ENCODE measurements at places on chromosomes 6 and 20.

DNA sequence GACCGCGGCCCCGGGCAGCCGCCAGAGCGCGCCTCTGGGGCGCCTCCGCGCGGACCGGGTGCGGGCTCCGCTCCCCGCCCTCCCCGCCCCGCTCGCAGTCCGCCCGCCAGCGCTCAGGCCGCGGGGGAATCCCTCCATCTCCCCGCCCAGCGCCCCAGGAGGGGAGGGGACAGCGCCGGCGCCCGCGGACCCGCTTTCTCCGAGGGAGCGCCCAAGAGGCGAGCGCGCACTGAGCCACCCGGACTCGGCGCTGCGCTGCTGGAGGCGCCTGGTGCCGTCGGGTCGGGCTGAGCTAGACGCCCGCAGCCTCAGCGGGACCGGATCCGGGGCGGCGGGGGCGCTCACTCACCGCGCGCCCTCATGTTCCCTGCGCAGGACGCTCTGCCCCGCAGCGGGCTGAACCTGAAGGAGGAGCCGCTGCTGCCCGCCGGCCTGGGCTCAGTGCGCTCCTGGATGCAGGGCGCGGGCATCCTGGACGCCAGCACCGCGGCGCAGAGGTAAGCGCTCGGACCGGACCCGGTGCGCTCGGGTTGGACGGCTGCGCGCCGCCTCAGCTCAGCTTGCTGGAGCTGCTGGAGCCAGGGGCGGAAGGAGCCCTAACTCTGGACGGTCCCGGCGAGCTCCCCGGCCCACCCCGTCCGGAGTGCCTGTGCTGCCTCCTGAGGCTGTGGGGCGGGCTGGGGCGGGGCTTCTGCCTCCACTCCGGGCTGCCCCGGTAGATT, 867 bp downstream of the EBF4 start:
- peaks cover 8% of the 10 kb centered on the region for H3K4me1 ChIP-seq
- peaks cover 5% of the 10 kb centered on the region for H3K36me3 ChIP-seq
- DNase-seq, result no peak
- peaks cover 42% of the 10 kb centered on the region for H3K27me3 ChIP-seq
- H3K4me3 ChIP-seq, result no peak overlapping the region

DNA sequence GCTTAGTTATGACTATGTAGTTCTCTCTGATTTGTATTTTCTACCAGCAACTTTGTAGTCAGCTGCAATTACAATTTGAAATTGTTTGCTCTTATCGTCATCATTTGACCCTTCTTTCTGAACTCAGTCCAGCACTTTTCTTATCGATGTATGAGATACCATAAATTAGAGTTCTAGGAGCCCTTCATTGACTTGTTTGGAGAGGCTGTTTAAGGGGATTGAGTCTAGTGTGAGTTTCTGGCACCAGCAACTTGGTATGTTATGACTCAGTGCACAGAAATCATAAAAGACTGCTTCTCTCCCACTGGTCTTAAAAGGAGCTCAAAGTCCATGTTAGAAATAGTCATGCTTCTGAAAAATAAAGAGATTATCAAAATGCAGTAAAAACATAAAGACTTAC, 190.3 kb downstream of the TENT5A start:
- peak overlapping the region; percentile 76 for H3K27ac ChIP-seq
- peak overlapping the region; percentile 71 for H3K4me3 ChIP-seq
- H3K27me3 ChIP-seq, result no peaks in the 10 kb centered on the region
- H3K4me1 ChIP-seq, result peaks cover 41% of the 10 kb centered on the region
- no peaks in the 10 kb centered on the region for H3K36me3 ChIP-seq

DNA sequence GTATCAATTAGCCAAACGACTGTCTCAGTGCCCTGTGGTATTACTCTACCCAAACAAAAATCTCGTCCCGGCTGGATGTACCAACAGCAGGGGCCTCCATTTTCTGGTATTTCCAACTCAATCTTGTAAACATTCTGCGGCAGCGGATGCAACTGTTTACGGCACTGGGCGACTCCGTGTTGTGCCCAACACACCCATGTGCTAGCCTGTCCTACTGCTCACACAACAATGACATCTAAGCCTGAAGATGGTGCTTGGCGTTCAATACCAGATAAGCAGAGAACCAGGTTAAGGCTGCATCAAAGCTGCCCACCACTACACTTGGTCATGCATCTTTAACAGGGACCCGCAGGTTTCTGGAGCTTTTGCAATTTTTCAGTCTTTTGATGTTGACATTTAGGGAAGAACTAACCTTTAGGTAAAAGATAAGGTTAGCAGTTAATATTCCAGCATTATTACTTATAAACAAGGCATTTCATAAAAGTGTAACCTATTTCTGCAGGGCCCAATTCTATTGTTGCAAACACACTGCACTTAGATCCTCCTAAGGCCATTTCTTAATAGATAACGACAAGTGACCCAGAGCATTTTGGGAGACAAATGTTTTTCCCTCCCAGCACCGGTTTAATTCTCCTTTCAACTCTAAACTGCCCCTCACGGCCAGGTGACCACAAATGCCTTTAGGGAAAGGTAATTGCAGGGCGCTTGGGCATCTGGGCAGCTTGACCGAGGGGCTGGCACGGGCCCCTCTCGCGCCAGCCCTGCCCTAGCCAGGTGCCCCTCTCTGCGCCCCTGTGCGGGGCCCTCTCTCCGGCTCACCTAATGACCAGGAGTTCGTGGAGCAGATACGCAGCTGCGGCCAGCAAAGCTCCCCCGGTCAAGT, 945 bp downstream of the FAXC start:
- no peaks in the 10 kb centered on the region for H3K36me3 ChIP-seq
- peak overlapping the region; percentile 83 for H3K4me3 ChIP-seq
- DNase-seq, result no peak
- peaks cover 19% of the 10 kb centered on the region for H3K4me1 ChIP-seq
- peaks cover 6% of the 10 kb centered on the region for H3K27me3 ChIP-seq

DNA sequence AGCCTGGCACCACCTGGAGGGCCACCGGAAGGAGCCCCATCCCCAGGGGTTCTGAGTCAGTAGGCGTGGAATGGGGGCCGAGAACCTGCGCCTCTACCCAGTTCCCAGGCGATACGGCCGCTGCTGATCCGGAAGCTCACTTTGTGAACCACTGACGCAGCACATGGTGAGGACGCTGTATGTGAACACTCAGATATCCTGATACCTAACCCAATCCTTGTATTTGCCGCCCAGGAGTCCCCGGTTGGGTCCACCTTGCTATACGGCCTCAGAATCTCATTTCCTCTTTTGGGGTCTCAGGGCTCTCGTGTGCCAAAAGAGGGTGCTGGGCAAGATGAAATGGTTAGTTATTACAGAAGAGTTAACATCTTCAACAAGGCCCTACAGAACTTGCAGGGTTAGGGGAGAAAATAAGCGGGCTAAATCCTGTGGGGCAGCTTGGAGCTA, 604 bp upstream of the RAB5IF start:
- H3K27ac ChIP-seq, result peak overlapping the region; percentile 87
- peaks cover 20% of the 10 kb centered on the region for H3K4me1 ChIP-seq
- H3K27me3 ChIP-seq, result peaks cover 4% of the 10 kb centered on the region
- no peak for DNase-seq

DNA sequence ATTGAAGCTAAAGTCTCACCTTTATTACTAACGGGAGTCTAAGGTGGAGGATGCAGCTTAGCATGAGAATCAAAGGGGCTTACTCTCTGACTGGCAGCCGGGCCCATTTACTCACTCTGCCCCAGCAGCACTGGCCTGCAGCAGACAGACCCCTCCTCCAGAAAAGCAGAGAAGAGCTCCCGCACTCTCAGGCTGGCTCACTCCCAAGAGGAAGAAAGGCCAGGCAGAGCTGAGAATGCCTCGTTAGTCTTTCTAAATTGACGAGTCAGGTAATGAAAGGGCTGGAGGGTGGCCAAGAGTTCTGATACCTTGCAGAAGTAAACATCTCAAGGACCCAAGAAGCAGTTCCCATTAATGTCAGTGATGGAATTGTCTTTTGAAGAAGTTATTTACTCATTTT, 44.5 kb upstream of the IL20RA start:
- H3K27ac ChIP-seq, result no peak overlapping the region
- H3K4me1 ChIP-seq, result no peaks in the 10 kb centered on the region
- H3K4me3 ChIP-seq, result no peak overlapping the region
- H3K36me3 ChIP-seq, result no peaks in the 10 kb centered on the region
- no peak for DNase-seq
